ENCODE measurements at places on chromosomes 2 and 18. TPM values are rescaled to one million over a fixed set of nuclear protein-coding genes. Genes with fewer than 3 reads are reported as not detected.

Gene CD207
- not detected for total RNA-seq

Gene VWA3B
- 0.59 TPM for total RNA-seq

Gene NEB
- 0.29 TPM for total RNA-seq

Gene ABCG8
- not detected for total RNA-seq

Gene GKN2
- total RNA-seq, result not detected

Gene LIPG
- total RNA-seq, result 2.2 TPM

Gene MAL
- not detected for total RNA-seq

Gene RSAD2
- total RNA-seq, result 0.72 TPM

Gene ATP6V1B1
- total RNA-seq, result 2.5 TPM

Gene IL1RL1
- total RNA-seq, result 0.29 TPM

Gene ACOXL
- total RNA-seq, result not detected

Gene M1AP
- total RNA-seq, result under 0.01 TPM

Gene MTCL1
- 44.5 TPM for total RNA-seq

Gene COL4A4
- 0.36 TPM for total RNA-seq

Gene INHBB
- total RNA-seq, result under 0.01 TPM

Gene TMEM198
- 1.1 TPM for total RNA-seq

Gene TAF1B
- total RNA-seq, result 41.3 TPM

Gene CRYBA2
- not detected for total RNA-seq

Gene VPS4B
- total RNA-seq, result 47.4 TPM

Gene NEU2
- not detected for total RNA-seq

Gene NOSTRIN
- total RNA-seq, result 1.4 TPM

Gene TMEM169
- 0.88 TPM for total RNA-seq

Gene C1QL2
- not detected for total RNA-seq

Gene SULT1C3
- total RNA-seq, result not detected

Gene IL1RN
- total RNA-seq, result not detected

Gene CYTIP
- 1.4 TPM for total RNA-seq

Gene KDSR
- total RNA-seq, result 53.0 TPM

Gene RAB17
- not detected for total RNA-seq

Gene MAPRE3
- 6.5 TPM for total RNA-seq

Gene TMEM185B
- total RNA-seq, result 46.7 TPM

Gene MOCOS
- total RNA-seq, result 14.4 TPM

Gene RBM45
- 19.9 TPM for total RNA-seq

Gene SMAD2
- total RNA-seq, result 43.9 TPM

Data from osteoblast (primary cell).